IPS DF 6.9 (cell line): ENCODE measurements at places on chromosomes 13 and 19.

- no peak for DNase-seq
Measured at GRCh38 chr13:99316657-99317256, 9.6 kb upstream of the GPR183 start.

GRCh38 chr19:50204811-50205675 is 1.6 kb downstream of the MYH14 start:
- DNase-seq, result no peak

DNA sequence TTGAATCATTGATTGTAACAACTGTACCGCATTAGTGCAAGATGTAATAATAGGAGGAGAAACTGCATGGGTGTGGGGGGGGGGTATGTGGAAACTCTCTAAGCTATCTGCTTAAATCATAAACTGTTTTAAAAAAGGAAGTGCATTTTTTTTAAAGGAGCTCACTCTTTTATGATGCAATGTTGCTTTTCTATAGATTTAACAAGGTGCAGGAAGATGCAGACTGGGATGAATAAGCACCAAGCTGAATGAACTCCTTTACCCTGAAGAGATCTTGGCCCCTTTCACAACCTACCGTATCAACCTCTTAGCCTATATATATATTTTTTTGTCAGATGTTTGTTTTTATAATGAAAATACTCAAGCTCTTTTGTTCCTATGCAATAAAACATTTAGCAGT is 95.9 kb downstream of the AKAP11 start:
- no peak for DNase-seq

GRCh38 chr19:55541091-55541490 is 4.2 kb upstream of the SBK2 start:
- no peak for DNase-seq

DNA sequence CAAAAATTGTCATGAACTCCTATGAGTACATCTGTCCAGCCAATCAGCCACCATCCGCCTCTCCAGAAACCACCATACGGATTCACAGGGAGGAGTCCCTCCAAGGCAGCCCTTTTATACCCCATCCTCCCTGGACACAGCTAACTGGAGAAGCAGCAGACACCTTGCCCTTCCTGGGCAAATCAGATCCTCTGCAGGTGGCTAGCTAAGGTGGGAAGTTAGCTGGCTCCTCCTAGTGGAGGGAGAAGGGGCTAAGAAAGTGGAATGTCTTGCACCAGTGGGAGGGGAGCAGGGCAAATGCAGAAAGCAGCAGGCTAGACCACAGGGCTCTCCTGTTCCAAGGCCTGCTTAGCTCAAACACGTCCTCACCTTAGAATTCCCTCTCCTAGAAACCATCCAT is 46.2 kb upstream of the UQCRFS1 start:
- no peak for DNase-seq

DNA sequence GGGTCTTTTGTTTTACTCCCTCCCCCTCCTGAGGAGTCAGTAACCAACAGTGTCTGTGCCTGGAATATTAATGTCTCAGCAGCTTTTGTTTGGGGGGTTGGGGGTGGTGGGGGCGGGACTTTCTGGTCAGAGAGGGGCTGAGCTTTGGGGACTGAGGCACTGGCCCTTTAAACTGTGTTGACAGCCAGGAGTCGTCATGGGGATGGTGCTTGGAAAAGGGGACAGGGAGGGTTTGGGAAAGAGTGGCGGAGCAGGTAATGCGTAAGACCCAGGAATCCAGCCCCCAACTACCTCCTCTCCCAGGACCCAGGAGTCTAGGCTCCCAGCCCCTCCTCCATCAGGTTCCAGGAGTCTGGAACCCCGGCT is 5.2 kb downstream of the CADM4 start:
- no peak for DNase-seq

DNA sequence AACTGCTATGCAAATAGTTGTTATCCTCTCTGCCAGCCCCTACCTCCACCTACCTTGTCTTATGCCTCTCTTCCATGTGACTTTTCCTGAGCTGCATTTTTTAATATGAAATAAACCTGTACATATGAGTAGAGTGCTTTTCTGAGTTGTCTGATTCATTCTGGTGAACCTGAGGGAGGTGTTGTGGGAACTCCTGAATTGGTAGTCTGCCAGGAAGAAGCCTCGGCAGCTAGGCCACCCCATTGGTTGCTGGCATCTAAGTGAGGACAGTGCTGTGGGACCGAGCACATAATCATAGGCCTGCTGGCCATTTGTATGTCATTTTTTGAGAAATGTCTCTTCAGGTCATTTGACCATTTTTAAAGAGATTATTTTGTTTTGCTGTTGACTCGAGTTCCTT is 1146.8 kb downstream of the UQCRFS1 start:
- DNase-seq, result no peak

- no peak for DNase-seq
Measured at GRCh38 chr13:101660711-101661110, 208.2 kb downstream of the ITGBL1 start.

GRCh38 chr13:112331675-112332074 is 44.5 kb upstream of the SPACA7 start:
- DNase-seq, result no peak

DNA sequence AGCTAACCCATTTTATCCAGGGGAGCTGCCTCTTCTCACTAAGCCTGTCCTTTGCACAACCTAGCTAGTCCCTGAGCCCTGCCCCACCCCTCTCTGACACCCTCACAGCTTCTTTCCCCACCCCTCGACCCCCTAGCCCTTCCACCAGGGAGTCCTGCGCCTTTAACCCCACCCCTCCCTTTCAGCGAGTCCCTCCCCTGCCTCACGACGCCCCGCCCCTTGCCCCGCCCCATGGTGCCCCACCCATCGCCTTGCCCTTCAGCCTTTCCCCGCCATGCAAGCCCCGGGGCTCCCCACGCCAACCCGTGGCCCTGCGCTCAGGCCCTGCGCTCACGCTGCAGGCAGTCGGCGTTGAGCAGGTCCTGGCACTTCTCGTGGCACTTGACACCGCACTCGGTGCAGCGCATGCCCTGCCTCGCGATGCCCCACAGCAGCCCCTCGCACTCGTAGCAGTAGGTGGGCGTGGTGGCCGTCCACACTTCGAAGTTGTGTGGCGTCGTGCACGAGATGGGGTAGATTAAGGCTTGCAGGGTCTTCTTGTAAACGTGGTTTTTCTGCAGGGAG is 40.0 kb downstream of the UNC13A start:
- DNase-seq, result no peak

GRCh38 chr19:4052993-4053422 is 13.7 kb downstream of the ZBTB7A start:
- DNase-seq, result no peak

- no peak for DNase-seq
Measured at GRCh38 chr19:29641597-29641996, 23.7 kb upstream of the PLEKHF1 start.

- no peak for DNase-seq
Measured at GRCh38 chr19:31562966-31563612, 213.9 kb upstream of the TSHZ3 start.

GRCh38 chr19:768424-768823 is 17.5 kb downstream of the MISP start:
- no peak for DNase-seq

DNA sequence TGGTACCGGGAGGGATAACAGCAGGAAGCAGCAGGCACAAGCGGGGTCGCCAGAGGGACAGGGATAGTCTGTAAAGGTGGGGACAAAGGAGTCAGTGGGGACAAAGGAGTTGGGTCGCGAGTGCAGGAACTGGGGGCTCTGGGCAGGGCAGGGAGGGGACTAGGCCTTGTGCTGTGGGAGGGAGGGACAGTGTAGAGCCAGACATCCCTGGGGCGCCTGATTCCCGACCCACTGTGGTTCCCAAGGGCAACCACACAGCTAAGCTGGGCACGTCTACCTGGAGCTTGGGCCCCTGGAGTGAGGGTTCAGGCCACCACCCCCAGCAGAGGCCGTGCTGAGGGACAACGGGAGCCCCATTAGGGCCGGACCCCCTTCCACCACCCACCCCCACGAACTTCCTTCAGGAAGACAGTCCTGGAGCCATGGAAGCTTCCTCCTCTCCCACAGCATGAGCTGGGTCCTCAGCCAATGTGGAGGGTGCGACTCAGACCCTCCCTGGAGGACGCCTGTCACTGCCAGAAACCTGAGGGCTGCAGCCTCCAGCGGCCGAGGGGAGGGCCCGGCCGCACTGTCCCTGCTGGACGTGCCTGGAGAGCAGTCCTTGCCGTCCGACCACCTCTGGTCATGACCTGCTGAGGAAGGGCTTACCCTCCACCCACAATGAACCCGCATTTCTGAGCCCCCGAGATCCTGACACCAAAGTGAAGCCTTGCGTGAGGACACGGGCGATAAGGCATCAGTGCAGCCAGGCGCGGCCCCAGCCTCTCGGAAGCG is 77.9 kb downstream of the SPACA7 start:
- no peak for DNase-seq

GRCh38 chr13:112614835-112615234 is 26.9 kb upstream of the TUBGCP3 start:
- no peak for DNase-seq

- DNase-seq, result no peak
Measured at GRCh38 chr19:7923295-7924191, 2.4 kb downstream of the CTXN1 start.

DNA sequence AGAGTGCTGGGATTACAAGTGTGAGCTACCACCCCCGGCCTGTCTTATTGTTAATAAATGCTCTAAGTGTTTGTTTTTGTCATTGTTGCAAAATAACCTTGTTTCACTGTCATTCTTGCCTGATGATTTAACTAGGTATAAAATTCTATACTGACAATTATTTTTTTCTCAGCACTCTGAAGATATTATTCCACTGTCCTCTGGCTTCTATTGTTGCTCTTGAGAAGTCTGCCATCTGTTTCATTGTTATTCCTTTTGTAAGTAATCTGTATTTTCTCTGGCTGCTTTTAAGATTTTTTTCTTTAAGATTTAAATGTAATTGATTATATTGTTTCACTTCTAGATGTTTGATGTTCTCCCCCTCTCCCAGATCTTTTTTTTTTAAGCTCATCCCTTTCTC is 17.6 kb downstream of the ZNF420 start:
- DNase-seq, result no peak

GRCh38 chr13:112579310-112579843 is 8.6 kb downstream of the TUBGCP3 start:
- no peak for DNase-seq

DNA sequence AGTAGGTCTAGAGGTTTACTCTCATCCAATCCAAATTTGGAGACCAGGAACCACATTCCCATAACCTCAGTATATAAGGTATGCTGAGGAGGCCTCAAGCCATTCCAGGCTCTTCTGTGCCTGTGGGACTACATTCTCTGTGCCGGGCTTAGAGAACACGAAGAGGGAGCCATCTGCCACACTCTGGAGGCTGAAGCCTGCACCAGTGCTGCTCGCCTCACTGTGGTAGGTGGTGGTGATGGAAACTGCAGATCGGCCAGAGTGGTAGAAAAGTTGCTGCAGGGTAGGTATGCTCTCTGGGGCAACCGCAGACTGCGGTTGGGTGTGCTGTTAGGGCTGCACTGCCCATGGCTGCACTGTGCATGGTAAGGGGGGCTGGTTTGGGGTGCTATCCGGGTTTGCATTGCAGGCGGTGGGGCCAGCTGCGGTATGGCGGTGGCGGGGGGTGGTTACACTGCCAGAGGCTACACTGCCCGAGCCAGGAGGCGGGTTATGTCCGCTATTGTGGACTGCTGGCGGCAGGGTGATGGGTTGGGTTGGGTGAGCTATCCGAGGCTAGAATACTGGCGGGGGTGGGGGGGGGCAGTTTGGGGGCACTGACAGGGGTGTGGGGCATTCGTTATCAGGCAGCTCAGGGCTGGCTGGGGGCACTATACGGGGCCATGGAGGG is 145.0 kb downstream of the TNFRSF19 start:
- no peak for DNase-seq

DNA sequence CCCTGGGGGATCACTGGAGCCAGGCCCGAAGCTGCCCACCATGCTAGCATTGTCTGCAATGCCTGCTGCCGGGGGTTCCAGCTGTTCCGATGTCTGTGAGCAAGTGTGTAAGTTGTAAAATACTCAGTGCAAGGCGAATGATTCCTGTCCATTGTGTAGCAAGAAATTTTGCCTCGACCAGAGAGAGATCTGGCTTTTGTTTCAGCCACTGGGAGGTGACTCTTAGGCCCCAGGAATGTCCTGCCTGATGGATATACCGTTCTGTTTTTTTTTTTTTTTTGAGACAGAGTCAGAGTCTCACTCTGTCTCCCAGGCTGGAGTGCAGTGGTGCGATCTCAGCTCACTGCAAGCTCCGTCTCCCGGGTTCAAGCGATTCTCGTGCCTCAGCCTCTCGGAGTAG is 7.3 kb upstream of the GADD45B start:
- DNase-seq, result no peak

- no peak for DNase-seq
Measured at GRCh38 chr19:10961073-10961860, 437 bp downstream of the SMARCA4 start.

DNA sequence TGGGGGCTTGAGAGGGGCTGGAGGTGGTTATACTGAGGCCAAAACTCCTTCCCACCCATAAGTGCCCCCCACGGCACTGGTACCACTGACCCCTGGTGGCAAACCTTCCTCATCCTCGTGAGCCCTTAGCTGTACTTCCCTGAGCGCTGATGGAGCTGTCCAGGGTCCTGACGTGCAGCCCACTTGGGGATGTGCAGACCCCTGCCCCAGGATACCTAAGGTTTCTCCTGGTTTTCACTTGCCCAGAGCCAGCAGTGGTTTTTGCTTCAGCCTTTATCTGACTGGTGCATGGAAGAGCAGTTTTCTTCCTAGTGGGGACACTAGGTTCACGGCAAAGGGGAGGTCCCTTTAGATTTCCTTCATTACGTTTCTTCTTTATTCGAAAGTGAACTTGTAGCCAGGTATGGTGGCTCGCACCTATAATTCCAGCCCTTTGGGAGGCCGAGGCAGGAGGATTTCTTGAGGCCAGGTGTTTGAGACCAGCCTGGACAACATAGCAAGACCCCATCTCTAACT is 28.7 kb upstream of the KCTD15 start:
- peak; percentile 43 for DNase-seq

DNA sequence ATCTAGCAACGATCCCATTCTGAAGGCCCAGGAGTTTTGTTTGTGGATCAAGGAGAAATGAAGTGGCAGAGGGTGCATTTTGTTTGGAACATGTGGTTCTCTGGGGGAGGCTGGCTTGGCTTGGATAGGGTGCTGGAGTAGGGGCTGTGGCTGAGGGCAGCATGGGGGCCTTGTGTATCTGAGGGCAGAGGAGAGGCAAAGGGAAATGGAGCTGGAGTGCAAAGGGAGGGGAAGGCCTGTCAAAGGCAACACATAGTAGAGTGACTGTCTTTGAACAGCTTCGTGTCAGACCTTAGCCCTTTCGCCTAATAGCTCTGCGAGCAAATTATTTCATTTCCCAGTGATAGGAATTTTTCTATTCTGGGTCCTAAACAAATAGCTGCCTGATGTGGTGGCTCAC is 187.2 kb downstream of the KCNRG start:
- no peak for DNase-seq

- no peak for DNase-seq
Measured at GRCh38 chr19:45864629-45865082, 530 bp downstream of the FOXA3 start.

- DNase-seq, result no peak
Measured at GRCh38 chr13:30572859-30573275, 44.9 kb upstream of the USPL1 start.

DNA sequence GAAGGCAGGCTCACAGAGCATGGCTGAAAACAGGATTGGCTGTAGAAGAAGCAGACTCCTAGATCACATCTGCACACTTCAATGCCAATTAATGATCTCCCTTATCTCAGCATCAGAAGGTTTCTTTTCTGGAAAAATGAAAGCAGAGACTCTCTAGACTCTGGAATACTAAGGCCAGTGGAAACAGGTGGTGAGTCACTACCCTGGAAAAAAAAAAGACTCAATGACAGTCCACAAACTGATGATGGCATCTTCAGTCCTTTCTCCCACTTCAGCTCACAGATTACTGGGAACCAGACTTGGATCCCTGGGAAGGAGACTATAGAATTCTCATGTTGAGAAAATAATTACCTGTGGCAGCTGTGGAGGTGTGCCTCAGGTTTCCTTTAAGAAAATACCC is 47.5 kb upstream of the MBNL2 start:
- no peak for DNase-seq
